Spleen (tissue), 13 donors: ENCODE measurements at places on chromosomes 5 and 9. TPM values are rescaled to one million over a fixed set of nuclear protein-coding genes. Genes with fewer than 3 reads are reported as not detected.

DNA sequence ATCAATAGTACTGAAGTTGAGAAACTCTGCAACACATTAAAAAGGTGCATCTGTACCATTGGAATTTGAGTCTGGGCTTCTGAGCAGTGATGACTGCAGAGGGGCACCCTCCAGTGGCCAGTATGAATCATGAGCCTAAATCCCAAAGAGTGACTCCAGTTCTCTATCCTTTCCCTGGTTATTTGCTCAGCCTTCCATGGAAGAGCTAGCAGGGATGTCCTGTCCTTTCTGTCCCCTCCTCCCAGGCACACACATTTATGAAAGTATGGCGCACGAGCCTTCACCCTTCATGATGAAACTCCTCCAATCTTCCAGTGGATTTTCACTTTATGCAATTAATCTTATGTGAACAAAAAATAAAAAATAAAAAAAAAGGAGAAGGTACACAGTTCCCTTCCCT lies 81.0 kb downstream of the ESM1 start:
- DNase-seq, result no peak

DNA sequence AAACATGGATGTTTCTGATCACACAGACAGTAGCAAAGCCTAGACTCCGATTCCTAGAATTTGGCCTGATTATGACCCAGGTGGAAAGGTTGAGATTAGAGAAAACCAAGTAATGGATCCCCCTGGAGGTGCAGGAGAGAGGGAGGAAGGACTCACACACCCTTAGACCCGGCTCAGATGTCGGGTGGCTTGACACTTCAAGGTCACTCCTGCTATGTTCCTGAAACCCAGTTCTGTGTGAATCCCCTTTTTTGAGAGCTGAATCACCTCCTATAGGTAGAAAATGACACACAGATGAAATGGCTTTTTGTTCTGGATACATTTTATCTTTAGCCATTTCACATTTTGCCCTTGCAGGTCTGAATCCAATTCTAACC lies 192.8 kb downstream of the ARRDC3 start:
- no peak for DNase-seq

DNA sequence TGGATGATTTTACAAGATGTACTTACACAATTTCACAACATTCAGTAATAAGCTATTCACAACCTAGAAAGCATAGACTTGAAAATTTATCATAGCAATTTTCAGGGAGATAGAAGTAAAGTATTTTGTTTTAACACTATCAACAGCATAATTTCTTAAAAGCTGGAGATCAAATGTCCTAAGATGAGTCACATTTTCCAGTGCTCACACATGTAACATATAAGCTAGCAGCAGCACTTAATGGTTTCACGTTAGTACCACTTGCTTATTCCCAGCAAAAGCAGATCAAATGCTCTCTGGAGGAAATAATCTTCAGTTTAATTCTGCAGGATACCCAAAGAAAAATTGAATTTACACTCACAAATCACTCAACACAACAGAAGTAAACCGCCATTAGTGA lies 6.5 kb downstream of the OR13C8 start:
- no peak for DNase-seq

The SPINK6 gene
- total RNA-seq, result not detected

DNA sequence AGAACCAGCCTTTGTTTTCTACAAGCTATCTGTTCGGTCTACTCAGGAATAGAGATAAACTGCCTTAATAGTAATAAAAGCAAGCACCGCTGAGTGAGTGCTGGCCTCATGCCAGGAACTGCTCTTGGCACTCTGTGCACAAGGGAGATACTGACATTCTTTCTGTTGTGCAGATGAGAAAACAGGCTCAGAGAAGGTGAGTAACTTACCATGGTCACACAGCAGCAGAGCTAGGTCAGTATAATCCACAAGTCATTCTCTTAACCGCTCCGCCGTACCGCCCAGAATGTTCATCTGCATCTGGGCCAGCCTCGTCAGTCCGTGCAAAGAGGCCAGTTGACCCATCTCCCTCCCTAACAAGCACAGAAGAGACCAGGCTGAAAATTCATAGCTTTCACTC lies 27.4 kb downstream of the QRFP start:
- DNase-seq, result peak; percentile 37
